ENCODE measurements at places on chromosomes 12 and 14. TPM values are rescaled to one million over a fixed set of nuclear protein-coding genes. Genes with fewer than 3 reads are reported as not detected.

The RFX4 gene
- not detected for total RNA-seq

The MGP gene
- not detected for total RNA-seq

The LALBA gene
- total RNA-seq = not detected

The TGFB3 gene
- total RNA-seq = 1.4 TPM

The EEA1 gene
- total RNA-seq = 14.7 TPM

The KLRC4 gene
- 33.7 TPM for total RNA-seq

The DBX2 gene
- total RNA-seq = not detected

The PLCZ1 gene
- total RNA-seq = not detected

The RNASE1 gene
- total RNA-seq = not detected

The SSTR1 gene
- total RNA-seq = not detected

The GALNT9 gene
- not detected for total RNA-seq

The TGM1 gene
- total RNA-seq = 3.0 TPM

Measured in activated CD8-positive, alpha-beta memory T cell treated with anti-CD3 and anti-CD28 coated beads, Interleukin-2, amount 10 ng/mL, durations not matched to agents 7 days and 5 days (primary cell).